ENCODE measurements at places on chromosomes 2 and 18.
A peak's percentile ranks its signal among the peaks of the same experiment; 100 is the strongest.

- DNase-seq, result peak; percentile 28
These were observed 1232.3 kb upstream of the ZEB2 start for GRCh38 chr2:145752091-145752806.

GRCh38 chr18:5298156-5298852 lies 2.8 kb upstream of the ZBTB14 start:
- DNase-seq, result no peak

DNA sequence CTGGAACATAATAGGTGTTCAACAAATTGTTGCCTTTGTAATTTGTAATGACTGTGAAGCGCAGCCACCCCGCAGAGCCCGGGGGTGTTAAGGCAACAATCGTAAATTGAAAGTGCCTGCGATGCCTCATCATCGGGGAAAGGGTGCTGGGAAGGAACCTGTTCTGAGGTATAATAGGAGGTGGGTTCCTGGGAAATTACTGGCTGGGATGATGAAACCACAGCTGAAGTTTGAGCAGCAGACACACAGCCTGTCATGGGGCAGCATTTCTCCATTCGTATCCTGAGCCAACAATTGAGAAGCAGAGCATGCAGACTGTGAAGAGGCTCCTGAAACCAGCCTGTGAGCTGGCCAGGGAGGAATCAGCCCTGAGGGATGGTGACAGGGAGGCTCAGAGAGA lies 404.0 kb upstream of the MYT1L start:
- no peak for DNase-seq

DNA sequence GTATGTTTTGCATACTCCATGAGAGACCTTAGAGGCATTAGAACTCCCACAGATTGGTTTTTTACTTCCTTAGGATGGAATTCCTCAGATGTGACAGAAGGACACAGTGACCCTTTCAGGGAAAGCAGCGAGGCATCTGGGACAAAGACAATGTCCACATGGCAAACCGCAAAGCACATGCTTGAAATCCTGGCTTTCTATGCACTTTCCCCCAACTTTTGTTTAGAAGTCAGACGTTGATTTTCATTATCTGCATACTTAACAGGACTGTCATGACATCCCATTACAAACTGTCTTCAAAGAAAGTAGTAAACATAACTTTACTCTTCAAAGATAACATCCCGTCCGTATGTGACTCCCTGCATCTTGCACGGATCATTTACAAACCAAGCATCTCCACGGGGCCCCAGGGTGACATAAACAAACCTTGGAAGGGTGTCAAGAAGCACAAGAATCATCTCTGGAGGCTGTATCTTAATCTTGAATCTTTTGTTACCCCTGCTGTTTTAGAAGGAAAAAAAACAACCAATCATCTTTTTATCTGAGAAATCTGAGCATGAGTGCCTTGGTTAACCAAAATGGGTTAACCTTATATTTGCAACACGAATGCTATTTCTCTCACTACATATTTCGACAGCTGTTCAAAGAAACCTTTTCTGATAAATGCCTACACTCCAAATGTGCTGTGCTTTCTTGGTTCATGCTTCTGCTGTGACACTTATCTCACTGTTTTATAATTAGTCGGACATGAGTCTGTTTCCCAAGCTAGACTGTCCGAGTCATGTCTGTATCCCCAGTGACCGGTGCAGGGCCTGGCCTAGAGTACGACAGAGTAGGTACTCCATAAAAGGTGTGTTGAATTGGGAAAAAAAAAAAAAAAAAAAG lies 90.8 kb downstream of the CCBE1 start:
- no peak for DNase-seq

DNA sequence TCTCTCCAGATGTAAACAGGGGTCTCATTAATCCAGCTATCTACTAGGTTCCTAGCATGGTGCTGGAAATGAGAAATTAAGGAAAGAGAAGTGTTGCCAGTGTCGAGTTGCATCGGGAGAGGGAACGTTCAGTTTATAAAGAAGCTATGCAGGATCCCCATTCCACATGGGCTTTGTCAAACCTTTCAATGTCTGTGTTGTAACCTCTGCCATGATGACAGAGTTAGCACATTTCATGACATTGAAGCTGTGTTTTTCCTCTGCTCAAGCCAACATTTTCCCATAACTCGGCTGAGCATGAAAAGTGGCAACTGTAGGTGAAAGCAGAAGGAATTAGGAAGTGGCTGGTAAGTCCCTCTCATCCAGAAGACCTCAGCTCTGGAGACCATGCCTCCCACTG lies 133.4 kb downstream of the WDSUB1 start:
- DNase-seq, result no peak

- DNase-seq, result no peak
These were observed 701.6 kb downstream of the SATB2 start for GRCh38 chr2:198756166-198756565.

DNA sequence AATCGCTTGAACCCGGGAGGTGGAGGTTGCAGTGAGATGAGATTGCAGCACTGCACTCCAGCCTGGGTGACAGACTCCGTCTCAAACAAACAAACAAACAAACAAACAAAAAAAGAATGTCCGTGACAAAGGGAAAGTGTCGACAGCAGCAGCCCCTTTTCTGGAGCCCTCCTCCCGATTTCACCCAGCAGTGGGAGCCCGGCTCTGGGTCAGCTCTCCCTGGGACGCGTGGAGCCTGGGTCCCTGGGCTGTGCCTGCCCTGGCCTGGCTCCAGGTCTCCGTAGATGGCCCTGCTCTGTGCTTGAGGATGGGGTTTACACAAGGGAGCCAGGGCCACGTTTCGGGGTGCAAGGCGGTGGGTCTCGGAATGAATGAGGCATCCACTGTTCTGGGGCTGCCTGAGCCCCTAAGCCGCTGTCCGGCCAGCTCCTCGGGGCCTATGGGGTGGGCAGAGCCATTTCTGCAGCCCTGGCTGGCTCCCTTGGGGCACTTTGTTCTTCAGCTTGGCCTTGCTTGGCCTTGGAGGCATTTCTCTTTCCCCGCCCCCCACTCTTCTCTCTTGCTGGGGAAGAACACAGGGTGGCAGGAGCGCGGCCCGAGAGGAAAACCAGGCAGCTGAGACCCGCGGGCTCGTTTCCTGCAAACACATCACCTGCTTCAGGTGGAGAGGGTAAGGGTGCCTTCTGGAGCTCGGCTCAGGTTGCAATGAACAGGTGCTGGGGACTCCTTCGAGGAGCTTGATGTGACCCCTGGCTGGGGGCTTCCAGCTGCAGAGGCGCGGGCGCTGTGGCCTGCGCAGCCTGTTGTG lies 29.1 kb downstream of the RTP5 start:
- no peak for DNase-seq

- no peak for DNase-seq
These were observed 316.0 kb downstream of the TXNL1 start for GRCh38 chr18:56322406-56322805.

- DNase-seq, result no peak
These were observed 266.2 kb downstream of the CCDC102B start for GRCh38 chr18:69064063-69064462.

- no peak for DNase-seq
These were observed 16.4 kb upstream of the ARMC9 start for GRCh38 chr2:231181860-231182512.

- DNase-seq, result no peak
These were observed 77.5 kb downstream of the DIS3L2 start for GRCh38 chr2:232038881-232039485.

DNA sequence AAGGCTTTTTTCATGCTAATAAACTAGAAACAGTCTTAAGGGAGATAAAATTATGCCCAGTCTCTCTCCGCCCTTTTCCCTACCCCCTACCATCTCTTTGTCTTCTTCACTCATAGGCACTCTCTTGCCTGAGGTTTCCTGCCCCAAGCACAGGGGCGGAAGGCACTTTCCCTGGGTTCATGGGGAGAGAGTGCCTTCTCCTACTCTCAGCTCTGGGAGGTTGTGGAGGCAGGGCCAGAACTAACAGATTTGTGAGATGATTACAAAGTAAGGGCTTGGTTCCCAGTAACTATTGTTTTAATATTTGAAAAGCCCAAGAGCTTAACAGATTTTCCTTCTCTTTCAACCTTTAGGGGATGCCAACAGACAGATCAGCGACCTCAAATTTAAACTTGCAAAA lies 26.1 kb upstream of the RBM44 start:
- no peak for DNase-seq

GRCh38 chr2:98127229-98127989 lies 40.4 kb downstream of the VWA3B start:
- DNase-seq, result no peak

GRCh38 chr2:240441993-240442411 lies 6.5 kb downstream of the GPC1 start:
- no peak for DNase-seq

GRCh38 chr2:38153476-38154135 lies 77.7 kb upstream of the CYP1B1 start:
- DNase-seq, result no peak

- DNase-seq, result no peak
These were observed 108.1 kb downstream of the XRCC5 start for GRCh38 chr2:216216951-216217903.

- DNase-seq, result no peak
These were observed 87.1 kb upstream of the ZNF397 start for GRCh38 chr18:35153609-35154272.

DNA sequence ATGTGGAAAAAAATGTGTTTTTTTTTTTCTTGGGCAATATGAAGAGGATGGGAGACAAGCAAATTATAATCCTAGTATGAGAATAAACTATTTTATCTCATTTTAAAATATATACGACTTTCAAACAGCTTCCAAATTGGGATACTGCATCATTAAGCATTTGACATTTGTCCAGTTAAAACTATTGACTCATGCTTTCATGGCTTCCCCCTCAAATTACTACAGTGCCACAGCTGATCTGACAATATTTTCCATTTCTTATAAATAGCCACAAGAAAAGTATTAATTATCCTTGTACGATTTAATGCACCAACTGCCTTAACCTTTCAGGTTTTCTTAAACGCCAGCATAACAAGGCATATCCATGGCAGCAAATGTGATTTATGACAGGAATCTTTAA lies 1134.8 kb upstream of the ZEB2 start:
- DNase-seq, result no peak

GRCh38 chr2:70094978-70095719 lies 7.9 kb downstream of the PCBP1 start:
- no peak for DNase-seq

- no peak for DNase-seq
These were observed 68.4 kb downstream of the TPO start for GRCh38 chr2:1481406-1482252.

GRCh38 chr2:56288838-56289580 lies 105.2 kb downstream of the CCDC85A start:
- DNase-seq, result no peak

- DNase-seq, result no peak
These were observed 17.4 kb downstream of the RTTN start for GRCh38 chr18:70188113-70188512.

- DNase-seq, result no peak
These were observed 26.6 kb downstream of the SMCHD1 start for GRCh38 chr18:2681993-2682603.

Data from NCI-H2081 treated with DMSO at 0.1 percent for 48 hours (cell line).